CD4-positive, alpha-beta T cell treated with Interleukin-15 for 1 hour (primary cell): ENCODE measurements at places on chromosomes 7 and 10.

GRCh38 chr10:42963312-42963711 lies 113.6 kb upstream of the RET start:
- DNase-seq = no peak

DNA sequence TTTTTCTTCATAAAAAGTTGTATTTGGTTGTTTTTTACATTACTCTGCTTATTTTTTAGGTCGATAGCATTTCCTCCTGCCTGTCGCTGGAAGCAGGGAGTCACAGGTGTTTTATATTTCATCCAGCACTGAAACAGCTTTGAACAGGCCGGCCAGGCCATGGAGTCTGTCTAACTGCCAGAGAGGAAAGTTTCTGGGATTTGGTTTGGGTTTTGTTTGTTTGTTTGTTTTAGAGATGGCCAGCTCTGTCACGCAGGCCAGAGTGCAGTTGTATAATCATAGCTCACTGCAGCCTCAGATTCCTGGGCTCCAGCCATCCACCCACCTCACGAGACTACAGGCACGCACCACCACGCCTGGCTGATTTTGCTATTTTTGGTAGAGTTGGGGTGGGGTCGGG lies 23.4 kb downstream of the PROSER2 start:
- no peak for DNase-seq

GRCh38 chr7:149552799-149553198 lies 55.2 kb upstream of the ZNF746 start:
- no peak for DNase-seq

GRCh38 chr7:116710764-116711452 lies 38.9 kb downstream of the MET start:
- no peak for DNase-seq

DNA sequence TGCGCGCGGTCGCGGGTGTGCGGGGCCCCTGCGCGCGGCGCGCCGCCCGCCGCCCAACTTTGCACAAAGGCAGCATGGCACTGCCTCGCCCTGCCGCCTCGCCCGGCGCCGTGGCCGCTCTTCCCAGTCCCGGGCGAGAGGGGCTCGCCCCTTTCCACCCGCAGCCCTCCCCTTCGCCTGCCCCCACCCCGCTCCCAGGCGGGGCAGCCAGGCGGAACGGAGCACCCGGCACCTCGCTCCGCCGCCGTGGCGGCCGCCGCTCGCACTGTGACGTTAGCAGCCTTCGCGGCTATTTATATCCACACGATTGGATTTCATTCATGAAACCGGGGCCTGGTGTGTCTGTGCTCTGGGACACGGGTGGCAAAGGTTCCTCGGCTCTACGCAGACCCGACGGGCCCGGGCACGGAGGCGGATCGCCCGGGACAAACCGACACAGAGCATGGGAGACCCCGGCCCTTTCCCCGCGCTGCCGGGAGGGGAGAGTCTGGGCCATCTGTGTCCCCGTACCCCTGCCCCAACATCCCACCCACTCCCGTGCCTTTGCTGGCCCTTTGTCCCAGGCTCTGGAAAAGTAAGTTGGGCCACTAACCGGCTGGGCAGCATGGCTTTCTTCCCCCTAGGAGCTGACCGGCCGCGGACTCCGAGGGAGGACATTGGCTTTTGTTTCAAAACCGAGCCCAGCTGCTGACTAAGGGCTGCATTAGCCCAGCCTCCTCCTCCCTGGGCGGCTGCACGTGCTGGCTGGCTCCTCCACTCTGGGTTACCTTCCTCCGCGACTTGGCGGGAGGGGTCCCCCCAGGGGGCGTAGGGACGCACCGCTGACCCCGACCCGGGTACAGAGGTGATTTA lies at the start of gene RHOBTB1:
Gene RHOBTB1, minus strand, starts transcription at position 128 of the 852 bp plus-strand sequence. CDS start 32,643 bp downstream, outside the sequence.
- DNase-seq = peak; percentile 53

GRCh38 chr10:5956146-5956936 lies 21.0 kb downstream of the IL15RA start:
- DNase-seq = no peak

GRCh38 chr7:1227071-1227804 lies 5.4 kb upstream of the UNCX start:
- no peak for DNase-seq

GRCh38 chr10:58275908-58276307 lies 6.9 kb downstream of the CISD1 start:
- no peak for DNase-seq

DNA sequence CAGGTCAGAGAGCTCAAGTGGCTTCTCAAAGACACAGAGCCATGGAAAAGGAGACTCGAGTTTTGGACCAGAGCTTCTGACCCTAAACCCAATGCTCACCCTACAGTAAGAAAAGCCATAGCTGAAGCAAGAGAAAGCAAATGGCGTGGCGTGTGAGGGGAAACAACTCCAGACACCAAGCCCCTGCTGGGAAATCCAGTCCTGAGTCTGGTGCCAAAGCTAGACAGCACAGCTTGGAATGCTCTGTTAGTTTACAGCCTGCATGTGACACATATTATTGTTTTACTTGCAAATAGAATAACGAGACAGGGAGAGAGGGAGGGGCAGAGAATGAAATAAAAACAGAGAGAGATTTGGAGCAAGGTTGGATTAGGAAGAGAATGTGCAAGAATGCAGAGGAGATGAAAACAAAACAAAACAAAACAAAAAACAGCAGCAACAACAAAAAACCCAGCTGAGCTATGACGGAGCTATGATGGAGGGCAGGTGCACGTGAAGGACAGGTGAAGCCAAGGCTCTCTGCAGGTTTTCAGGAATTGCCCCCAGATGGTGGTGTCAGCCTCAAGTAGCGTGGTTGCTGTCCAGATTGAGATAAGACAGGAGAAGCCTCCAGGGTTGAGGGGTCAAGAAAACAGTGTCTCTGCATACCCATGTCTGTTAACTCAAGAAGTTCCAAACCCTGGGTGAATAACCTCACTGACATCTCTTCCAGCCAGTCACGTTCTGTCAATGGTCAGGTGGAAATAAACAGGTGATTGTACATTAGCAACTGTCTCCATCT lies 69.7 kb upstream of the LRRC18 start:
- DNase-seq = no peak

DNA sequence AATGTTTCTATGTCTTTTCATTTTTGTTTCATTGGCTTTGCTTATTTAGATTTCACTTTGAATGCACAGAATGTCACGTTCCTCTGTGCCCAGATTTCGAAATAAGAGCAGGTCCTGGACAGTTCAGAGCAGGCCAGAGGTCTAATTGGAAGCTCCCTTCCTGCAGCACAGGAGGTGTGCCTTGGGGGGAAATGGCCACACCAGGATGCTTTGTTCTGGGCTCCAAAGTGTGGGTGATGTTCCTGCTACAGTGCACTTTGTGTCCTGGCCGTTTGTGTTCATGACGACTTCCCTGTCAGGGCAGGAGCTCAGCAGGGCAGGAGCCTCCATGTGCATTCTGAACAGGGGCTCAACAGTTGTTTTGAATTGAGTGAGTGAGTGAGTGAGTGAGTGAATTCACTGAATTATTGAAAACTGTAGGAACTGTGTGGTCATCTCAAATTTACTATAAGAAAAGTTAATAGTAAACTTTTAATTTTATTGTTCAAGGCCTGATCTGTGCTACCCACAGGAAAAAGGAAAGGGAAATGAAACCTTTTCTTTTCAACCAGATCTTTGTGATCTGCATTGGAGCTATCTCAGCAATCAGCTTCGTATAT lies 109.5 kb upstream of the GJD4 start:
- no peak for DNase-seq

GRCh38 chr7:49523870-49524269 lies 249.6 kb upstream of the VWC2 start:
- no peak for DNase-seq

- peak; percentile 38 for DNase-seq
Measured at GRCh38 chr10:22712956-22713852, 1.2 kb downstream of the PIP4K2A start.

DNA sequence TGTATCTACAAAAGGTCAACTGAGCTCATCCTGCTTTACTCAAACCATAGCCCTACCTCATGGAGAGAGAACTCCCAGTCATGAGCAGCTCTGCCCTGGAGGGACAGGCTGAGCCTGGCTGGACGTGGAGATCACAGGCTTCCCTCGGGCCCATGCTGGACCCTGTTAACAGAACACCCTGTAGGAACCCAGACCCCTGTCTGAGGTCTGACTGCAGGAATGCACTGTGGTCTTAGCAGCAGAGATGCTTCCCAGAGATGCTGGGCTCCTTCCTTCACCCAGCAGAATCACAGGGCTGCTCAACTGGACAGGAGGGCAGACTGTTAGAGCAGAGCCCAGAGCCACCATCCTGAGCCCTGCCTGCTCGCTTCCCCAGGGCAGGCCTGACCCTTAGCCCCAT lies 814 bp downstream of the TMEM72 start:
- no peak for DNase-seq

DNA sequence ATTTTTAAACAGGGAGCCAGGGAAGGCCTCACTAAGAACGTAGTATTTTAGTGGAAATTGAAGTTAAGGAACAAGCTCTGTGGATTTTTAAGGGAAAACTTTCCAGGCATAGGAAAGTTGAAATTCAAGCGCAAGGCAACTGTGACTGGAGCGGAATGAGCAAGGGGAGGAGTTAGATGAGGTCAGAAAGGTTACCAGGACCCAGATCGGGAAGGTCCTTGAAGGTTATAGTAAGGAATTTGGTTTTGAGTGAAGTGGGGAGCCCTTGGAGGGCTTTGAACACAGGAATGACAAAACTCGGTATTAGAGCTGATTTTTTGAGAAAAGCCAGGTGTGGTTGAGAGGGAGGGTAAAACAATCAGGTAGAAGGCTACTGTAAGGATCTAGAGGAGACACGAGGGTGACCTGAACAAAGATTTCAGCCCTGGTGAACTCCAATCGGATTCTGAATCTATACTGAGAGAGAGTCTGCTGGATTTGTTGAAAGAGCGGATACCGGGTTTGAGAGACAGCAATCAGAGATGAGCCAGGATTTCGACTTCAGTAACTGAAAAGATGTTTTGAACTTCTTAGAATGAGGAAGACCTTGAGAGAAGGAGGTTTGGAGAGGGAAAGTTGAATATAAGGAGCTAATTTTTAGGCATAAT lies 1013.9 kb downstream of the NRG3 start:
- no peak for DNase-seq

- DNase-seq = no peak
Measured at GRCh38 chr10:48814933-48815332, 124.7 kb downstream of the LRRC18 start.

- DNase-seq = no peak
Measured at GRCh38 chr10:21076381-21076780, 179.3 kb upstream of the NEBL start.

DNA sequence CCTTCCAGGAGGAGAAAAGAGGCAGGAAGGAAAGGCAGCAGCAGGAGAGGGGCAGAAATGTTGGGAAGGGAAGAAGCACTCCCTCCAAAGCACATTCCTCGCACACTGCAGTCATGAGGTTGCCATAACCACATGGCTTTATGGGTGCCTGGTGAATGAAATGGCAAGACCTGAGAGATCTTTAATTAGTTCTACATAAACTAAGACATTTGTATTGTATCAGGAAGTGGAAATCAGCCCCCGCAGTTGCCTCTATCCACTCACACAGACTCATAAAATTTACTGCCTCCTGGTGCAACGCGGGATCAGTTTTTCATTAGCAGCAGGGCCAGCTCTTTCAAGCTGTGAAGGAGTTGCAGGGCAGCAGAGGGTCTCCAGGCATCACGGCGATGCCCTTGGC lies 106.4 kb downstream of the COL13A1 start:
- DNase-seq = no peak

DNA sequence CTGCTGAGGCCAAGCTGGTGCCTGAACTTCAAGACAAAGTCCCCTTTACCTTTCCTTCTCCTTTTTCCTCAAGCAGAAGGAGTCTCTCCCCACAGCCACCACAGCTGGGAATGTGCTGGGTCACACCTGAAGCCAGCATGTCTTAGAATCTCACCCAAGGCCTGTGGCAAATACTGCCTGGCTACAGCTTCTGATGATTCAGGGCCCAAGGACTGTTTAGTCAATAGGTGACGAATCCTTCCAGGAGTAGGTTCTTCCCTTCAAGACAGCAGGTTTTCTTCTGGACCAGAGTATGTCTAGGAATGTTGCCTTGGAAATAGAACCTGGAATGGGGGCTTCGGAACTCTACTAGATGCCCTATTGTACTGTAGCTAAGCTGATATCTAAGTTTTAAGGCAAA lies 374.6 kb downstream of the KIF20B start:
- DNase-seq = no peak

DNA sequence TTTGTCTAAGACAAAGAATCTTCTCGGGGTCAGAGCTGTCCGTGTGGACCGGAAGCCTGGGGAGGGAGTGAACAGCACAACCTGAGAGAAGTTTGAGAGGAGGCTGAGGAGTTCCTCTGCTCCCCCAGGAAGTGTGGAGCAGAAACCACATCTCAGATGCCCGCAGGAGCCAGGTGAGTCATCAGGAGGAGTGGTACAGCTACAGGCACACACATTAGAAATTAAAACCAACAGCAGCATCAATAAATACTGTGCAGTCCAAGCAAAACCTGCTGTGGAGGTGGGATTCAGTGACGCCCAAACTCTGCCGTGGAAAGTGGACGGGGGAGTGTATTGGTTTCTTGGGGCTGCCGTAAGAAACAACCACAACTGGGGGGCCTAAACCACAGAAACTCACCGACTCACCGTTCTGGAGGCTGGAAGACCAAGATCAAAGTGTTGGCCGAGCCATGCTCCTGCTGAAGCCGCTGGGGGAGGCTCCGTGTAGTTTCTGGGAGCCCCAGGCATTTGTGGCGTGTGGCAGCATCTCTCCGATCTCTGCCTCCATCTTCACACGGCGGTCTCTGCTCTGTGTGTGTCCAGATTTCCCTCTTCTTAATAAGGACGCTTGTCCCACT lies 31.2 kb upstream of the GARS1 start:
- no peak for DNase-seq

DNA sequence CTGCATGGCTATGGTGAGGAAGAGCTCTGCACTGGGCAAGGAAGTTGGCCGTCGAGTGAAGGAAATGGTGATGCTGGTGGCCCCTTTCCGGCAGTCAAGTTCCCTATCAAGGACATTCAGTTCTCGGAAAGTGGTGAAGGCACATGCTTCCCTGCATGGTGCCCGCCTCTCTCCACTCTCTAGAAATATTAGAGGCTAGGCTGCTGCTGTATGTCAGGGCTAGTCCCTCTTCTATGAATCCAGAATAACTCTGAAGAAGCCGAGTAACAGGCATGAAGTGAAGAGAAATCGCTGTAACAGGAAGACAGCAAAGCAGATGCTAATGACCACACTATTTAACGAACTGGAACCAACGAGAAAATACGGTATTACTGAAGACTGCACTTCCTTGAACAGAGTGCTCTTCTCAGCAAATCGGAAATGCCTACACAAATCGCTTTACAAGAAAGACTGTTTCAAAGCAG lies 5.4 kb downstream of the IDI1 start:
- peak; percentile 59 for DNase-seq

DNA sequence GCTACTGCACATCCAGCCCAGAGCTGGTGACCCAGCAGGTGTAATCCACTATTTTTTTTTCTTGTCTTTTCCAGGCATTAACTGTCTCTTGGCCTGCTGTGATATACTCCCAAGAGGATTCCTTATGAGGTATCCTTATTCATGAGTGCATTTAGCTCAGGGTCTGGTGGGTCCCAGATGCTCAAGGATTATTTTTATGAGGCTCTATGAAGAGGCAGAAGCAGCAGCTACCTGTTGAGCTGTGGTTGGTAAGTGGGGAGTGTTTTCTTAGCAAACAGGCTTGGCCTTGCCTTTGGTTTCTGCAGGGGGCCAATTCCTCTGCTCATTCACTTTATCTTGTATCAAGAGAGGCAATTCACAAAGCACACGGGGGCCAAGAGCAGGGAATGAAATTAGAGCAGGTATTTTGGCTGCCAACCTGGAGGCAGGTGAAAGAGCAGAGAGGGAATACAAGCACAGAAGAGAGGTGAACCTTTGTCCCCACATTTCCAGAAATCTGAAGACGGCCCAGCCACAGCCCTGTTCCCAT lies 221.6 kb downstream of the TMEM178B start:
- no peak for DNase-seq
